Bone marrow (tissue), 2 donors: ENCODE measurements at places on chromosomes 4 and X.

DNA sequence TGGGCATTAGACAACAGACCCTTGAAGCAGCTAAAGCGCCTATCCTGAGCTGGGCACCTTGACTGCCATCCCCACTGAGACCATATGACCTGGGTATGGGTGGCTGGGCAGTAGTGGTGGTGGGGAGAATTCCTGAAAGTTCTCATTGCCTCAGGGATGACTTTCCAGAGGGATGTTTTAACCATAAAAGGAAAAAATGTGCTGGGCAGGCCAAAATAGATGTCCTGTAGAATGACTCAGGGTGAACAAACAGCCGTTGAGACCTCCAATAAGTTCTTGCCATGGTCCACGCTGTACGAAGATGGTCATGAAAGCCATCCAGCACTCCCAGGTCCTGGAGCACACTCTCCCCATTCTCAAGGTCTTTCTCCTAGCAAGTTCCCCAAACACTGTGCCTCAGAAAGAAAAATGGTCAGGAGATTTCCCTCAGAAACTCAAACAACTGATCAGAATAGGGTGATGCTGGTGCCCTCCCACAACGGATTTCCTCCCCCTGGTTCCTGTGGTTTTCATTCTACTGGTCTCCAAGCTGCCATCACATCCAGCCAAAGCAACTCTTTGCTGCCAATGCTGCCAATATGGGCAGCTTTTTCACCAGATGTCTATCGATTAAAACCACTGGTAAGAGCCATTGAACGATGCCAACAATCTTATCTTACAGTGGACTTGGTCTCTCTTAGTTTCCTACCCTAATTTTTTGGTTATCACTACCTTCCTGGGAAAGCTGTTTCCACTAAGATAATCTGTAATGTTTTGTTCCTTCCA, 11.2 kb downstream of the CDKN2AIP start:
- no peak for DNase-seq

- DNase-seq: no peak
Observed at GRCh38 chr4:128688846-128689437, 120.6 kb upstream of the JADE1 start.

GRCh38 chrX:44314259-44314734, 29.2 kb downstream of the EFHC2 start:
- peak; percentile 48 for DNase-seq

- no peak for DNase-seq
Observed at GRCh38 chr4:126899331-126899801, 733.4 kb upstream of the INTU start.

GRCh38 chr4:79856196-79856595, 216.8 kb downstream of the ANTXR2 start:
- no peak for DNase-seq

- DNase-seq: peak; percentile 21
Observed at GRCh38 chr4:25861280-25861950, 1.4 kb downstream of the SEL1L3 start.

DNA sequence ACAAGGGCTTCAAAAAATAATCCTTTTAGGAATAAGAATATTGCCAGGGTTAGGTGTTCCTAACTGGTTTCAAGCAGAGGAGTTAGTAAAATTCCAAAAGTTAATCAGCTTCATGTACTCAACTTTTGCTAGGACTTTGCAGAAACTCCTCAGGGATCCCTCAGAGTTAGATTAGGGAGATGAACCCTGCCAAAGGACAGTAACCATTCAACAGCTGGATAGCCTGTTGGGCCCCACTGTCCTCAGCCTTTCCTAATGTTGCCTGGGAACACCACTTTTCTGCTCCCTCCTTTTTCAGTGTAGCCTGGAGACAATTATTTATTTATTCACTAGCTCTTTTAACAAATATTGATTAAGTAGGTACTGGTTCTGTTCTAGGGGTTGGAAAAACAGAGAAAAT, 53.8 kb downstream of the NFKB1 start:
- no peak for DNase-seq

GRCh38 chr4:89140168-89140759, 28.9 kb downstream of the TIGD2 start:
- DNase-seq: no peak

GRCh38 chrX:3206314-3206713, 140.1 kb downstream of the MXRA5 start:
- no peak for DNase-seq

DNA sequence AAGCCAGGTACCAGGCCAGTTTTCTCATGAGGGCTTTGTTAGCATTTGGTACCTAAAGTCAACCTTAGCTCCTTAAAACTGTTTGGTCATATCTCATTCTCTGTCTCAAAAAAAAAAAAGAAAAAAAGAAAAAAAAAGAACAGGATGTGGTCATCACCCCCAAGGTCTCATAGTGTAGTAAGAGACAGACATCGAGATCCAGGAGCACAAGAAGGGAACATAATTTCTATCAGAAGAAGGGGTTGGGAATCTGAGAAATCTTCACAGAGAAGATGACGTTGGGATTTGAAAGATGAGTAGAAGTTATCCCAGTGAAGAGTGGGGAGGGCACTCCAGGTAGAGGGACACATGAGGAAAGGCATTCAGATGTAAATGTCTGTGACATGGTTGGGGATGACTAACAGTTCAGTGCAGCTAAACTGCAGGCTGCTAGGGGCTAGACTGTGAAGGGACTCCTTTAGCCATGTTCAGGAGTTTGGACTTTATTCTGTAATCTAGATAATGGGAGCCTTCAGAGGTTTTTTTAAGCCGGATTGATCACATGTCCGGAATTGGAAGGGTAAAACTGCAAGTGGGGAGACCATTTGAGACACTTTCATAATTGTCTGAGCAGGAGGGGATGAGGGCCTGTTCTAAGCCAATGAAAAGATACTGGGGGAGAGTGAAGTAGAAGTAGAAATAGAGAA, 26.9 kb upstream of the GJB1 start:
- DNase-seq: peak; percentile 13

GRCh38 chrX:129347291-129347690, 176.0 kb downstream of the SMARCA1 start:
- DNase-seq: no peak

DNA sequence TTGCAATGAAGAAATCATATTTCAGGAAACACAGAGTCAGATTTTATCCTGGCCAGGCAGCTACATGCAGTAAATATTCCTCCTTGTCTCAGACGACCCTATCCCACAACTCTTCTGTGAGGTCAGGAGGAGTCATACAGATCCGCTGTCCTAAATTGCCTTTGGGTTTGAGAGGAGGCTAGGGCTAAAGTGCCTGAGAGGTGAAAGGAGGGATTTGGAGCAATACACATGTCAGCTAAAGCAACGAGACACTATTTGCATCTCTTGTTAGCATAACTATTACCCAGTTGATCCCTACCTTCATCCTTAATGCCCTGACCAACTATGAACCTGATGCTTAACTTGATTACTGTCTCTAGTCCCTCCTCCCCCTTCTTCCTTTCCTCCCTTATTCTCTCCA, 98.6 kb downstream of the TBC1D19 start:
- DNase-seq: no peak

- no peak for DNase-seq
Observed at GRCh38 chr4:122356317-122356808, 22.4 kb upstream of the ADAD1 start.
